Tibial artery (tissue), 4 donors: ENCODE measurements at places on chromosomes 5 and 9.

DNA sequence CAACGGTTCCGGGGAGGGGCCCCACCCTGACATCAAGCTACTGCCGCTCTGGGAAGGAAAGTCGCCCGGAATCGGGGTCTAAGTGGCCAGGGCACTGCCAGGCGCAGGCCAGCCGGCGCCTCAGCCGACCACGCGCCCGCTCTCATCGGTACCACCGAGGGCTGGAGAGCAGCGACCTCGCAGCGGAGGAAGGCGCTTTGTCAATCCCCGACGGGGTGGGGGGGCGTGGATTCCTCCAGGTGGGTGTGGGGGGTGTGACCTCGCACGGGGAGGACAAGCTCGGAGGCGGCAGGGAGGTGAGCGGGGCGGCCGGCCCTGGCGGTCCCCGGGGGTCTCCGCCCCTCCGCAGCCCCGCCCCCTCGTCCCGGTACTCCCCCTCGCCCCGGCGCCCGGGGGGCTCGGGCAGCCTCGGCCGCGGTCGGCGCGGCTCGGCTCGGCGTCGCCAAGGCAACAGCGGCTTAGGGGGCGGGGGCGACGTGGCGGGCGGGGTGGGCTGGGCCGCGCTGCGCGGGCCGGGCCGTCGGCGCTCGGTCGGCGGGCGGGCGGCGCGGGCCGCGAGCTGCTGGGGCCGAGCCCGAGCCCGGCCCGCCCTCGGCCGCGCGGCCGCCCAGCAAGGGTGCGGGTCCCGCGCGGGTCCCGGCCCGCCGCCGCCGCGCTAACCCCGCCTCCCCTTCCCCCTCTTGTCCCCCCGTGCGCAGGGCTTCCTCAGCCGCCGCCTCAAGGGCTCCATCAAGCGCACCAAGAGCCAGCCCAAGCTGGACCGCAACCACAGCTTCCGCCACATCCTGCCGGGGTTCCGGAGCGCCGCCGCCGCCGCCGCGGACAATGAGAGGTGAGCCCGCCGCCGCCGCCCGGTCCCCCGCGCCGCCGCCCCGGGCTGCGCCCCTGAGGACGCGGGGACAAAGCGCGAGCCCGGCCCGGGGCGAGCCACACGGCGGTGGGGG lies 47.5 kb downstream of the DAB2IP start:
- no peak for DNase-seq

- DNase-seq = no peak
Measured at GRCh38 chr5:10364186-10364689, 10.7 kb downstream of the MARCHF6 start.

DNA sequence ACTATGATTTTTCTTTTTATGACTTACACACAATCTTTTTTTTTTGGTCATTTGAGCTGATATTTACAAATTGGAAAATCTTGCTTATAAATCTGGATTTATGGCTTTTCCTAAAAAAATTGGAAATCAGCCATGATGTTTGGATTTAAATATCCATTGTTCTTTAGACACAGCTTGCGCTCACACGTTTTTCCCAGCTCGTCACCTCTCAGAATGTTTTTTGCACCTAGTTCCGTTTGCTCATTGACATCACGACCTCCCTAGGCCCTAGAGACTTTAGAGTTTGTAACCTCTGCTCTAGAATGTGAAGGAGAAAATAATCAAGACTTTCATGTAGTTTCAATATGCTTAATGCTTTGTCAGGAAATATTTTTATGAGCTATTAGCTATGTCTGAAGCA lies 930.5 kb downstream of the TLE4 start:
- no peak for DNase-seq

DNA sequence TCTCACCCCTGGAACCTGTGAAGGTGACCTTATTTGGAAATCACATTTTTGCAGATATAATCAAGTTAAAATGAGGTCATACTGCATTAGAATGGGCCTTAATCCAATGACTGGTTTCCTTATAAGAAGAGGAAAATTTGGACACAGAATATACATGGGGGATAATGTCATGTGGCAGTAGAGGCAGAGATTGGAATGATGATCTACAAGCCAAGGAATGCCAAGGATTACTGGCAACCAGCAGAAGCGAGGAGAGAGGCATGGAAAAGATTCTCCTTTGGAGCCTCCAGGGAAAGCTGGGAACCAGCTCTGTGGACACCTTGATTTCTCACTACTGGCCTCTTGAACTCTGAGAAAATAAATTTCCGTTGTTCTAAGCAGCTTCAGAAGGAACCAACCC lies 20.2 kb upstream of the CEP78 start:
- DNase-seq = no peak
